Stimulated activated CD4-positive, alpha-beta T cell treated with anti-CD3 and anti-CD28 coated beads, TNF-alpha, amount 100 ng/mL, for 1 hour (primary cell): ENCODE measurements at places on chromosomes 16 and 17.

GRCh38 chr16:70432723-70433457 lies 6.0 kb downstream of the ST3GAL2 start:
- DNase-seq: no peak

- DNase-seq: no peak
These were observed 8.3 kb upstream of the CHD3 start for GRCh38 chr17:7880076-7880868.

GRCh38 chr17:35210741-35211140 lies 16.5 kb upstream of the SLC35G3 start:
- DNase-seq: no peak

GRCh38 chr16:56711862-56712261 lies 18.1 kb upstream of the NUP93 start:
- no peak for DNase-seq

GRCh38 chr16:64742455-64743223 lies 379.2 kb downstream of the CDH11 start:
- DNase-seq: no peak

- DNase-seq: no peak
These were observed 19.9 kb downstream of the ADAM11 start for GRCh38 chr17:44778656-44779210.

GRCh38 chr16:22184615-22184968 lies 21.5 kb upstream of the EEF2K start:
- DNase-seq: no peak

DNA sequence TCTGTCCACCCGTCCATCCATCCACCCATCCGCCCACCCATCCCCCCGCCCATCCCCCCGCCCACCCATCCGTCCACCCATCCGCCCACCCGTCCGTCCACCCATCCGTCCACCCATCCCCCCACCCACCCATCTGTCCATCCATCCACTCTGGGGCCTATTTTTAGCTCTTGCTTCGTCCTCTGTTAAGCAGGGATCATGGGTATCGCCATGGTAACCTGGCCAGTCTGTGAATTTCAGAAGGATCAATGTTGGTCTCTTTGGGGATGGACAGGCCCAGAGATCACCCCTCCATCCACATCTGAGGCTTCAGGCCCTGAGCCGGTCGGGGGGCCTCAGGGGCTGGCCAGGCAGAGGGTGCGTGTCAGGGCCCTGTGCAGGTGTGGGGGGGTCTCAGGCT lies 15.2 kb upstream of the DPEP1 start:
- no peak for DNase-seq

DNA sequence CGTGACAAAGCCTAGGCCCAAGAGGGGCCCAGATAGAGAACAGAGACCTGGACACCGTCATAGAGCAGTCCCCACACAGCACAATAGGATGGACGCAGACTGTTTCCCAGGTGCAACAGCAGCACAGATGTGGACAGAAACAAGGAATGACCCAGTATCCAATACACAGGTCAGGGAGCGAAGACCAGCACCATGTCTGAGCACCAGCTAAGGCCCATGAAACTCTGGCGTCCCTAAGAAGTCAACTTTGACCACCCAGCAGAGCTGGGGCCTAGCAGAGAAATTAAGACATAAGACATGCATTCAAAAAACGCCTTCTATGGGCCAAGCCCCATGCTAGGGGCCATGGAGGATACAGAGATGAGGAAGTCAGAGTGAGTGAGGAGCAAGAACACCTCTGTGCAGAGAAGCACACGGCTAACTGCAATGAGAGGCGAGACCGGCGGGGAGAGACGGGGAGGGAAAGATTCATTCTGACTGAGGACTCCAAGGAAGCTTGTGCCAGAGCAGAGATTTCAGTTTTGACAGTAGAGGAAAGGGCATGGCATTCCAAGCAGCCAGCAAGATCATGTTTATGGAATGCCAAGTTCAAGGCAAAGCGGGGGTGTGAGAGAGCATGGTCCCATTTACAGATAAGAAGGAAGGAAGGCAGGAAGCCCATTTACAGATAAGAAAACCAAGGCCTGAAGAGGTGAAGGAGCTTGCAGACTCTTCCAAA lies 50.8 kb downstream of the PITPNM3 start:
- DNase-seq: no peak

GRCh38 chr17:65794572-65794971 lies 233.1 kb upstream of the AXIN2 start:
- no peak for DNase-seq

- DNase-seq: no peak
These were observed 42.1 kb upstream of the MLYCD start for GRCh38 chr16:83856792-83857191.

DNA sequence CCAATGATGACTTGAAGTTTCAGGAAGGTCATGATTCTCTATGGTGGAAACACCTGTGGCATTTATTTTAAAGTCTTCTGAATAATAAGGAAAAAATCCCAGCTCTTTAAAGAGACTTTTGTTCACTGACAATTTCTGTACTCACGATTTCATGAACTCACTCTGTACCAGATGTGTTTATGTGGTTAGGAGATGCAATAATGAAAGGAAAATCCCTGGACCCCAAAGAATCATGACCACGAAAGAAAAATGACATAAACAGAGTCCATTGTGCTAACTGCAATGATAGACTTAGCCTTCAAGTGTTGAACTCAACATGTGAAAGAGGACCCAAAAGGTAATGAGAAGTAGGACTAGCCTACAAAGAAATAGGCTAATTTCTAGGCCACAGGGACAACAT lies 947.5 kb downstream of the CDH11 start:
- no peak for DNase-seq

DNA sequence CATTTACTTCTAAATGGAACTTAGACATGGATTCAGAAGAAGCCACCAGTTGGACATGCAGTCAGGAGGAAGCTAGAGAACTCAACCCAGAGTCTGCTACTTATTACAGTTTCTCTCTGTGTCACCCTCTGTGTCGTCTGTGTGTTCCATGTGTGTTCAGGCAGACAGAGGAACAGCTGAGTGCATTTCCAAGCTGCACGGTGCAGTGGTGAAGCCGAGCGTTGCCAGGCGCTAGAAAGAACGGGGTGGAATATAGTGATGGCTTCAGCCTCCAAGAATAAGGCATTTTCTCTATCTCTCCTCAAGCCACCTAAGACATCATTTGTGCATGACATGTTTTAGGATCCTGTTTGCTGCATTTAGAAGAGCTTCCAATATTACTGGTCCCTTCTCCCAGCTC lies 101.1 kb upstream of the CCL2 start:
- no peak for DNase-seq

DNA sequence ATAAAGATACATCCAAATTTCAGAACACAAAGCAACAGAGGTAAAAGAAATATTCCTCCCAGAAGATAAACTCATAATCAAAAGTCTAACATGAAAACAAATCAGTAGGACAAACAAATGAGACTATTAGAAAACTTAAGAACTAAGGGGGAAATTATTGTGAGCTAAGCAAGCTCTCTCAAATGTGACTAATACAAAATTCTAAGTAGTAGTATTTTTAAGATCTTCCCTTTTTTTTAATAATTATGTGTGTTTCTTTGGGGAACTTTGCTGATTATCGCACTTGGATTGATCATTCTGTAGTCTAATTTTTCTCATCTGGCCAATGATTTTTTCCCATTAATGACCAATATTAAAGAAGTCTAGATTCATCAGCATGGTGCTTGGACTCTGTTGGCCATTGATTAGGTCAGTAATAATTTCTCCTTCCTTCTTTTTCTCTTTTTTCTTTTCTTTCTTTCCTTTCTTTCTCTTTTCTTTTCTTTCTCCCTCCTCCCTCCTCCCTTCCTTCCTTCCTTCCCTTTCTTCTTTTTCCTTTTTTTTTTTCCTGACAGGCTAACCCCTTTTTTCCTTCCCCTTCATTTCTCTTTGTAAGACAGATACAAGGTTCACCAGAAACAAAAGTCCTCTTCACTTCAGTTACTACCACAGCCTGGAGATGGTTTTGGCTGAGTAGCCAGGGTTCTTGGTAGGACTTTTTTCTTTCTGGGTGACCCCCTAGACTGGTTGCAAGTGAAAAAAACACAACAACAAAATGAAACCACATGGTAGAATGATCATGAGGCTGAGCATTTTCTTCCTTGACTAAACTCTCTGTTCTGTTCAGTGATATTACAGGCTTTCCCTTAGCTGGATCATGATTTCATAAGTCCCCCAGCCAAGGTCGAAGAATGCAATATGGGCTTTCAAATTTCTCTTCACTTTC lies 2.9 kb upstream of the ABCA6 start:
- DNase-seq: no peak

GRCh38 chr17:12316021-12316420 lies 295.3 kb downstream of the MAP2K4 start:
- DNase-seq: no peak

GRCh38 chr16:67158637-67159600 lies 790 bp downstream of the TRADD start:
- peak; percentile 50 for DNase-seq

DNA sequence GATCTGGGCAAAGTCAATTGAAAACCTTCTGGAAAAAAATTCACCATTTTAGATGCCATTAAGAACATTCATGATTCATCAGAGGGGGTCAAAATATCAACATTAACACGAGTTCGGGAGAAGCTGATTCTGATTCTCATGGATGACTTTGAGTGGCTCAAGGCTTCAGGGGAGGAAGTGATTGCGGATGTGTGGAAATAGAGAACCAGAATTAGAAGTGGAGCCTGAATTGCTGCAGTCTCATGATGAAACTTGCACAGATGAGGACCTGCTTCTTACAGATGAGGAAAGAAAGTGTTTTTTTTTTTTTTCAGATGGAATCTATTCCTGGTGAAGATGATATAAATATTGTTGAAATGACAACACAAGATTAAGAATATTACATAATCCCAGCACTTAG lies 12.9 kb downstream of the ITGAX start:
- no peak for DNase-seq

DNA sequence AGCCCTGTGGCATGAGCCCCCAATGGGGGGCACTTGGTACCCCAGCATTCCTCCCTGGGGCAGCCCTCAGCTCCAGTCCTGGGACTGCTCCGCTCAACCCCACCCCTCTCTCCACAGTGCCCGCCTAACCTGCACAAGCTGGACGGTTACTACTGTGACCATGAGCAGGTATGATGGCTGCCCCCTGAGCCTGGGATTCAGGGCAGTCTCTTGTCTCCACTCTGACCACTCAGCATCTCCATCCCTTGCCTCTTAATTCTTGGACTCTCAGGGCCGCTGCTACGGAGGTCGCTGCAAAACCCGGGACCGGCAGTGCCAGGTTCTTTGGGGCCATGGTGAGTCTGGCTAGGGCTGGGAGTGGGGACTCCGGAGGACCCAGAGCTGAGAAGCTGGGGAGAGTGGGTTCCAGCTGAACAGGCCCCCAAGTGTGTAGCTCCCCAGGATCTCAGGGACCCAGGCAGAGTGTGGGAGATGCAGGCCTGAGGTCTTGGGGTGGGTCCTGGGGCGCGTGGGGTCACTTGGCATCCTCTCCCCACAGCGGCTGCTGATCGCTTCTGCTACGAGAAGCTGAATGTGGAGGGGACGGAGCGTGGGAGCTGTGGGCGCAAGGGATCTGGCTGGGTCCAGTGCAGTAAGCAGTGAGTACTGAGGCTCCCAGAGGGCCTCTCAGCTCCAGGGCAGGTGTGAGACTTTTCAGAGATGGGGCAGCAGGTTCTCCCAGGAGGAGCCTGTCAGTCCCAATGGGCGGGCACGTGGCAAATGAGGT lies 18.0 kb downstream of the ADAM11 start:
- no peak for DNase-seq

DNA sequence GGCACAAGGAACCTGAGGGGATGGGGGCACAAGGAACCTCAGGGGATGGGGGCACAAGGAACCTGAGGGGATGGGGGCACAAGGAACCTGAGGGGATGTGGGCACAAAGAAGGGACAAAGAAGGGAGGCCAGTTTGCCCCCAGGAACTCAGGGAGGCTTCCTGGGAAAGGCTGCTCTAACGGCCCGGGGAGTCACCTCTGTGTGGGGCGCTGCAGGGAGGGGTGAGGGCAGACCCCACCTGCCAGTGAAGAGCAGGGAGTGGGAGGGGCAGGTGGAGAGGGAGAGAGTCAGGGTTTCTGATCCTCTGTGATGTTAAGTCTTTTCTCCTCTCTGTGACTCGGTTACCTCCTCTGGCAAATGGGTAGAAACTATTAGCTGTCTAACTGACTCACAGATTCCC lies 57.7 kb downstream of the TIMM22 start:
- DNase-seq: no peak

DNA sequence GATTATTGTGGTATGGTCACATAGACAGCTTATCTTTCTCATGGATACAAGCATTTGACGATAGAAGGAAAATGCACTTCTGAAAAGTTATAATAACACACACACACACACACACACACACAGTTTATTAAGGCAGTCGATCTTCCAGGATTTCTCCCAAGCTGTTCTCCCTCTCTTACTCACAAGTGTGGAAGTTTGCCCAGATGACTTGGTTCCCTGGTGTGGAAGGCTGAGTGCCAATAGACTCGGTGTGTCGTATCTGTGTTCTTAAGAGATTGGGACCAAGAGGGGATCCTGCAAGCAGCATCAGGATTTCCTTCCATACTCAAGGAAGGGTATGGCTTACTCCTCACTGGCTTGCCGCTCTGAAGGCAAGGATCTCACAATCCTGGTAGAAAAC lies 279.6 kb downstream of the HS3ST3B1 start:
- no peak for DNase-seq

GRCh38 chr16:72901000-72901627 lies 146.8 kb downstream of the ZFHX3 start:
- DNase-seq: no peak

DNA sequence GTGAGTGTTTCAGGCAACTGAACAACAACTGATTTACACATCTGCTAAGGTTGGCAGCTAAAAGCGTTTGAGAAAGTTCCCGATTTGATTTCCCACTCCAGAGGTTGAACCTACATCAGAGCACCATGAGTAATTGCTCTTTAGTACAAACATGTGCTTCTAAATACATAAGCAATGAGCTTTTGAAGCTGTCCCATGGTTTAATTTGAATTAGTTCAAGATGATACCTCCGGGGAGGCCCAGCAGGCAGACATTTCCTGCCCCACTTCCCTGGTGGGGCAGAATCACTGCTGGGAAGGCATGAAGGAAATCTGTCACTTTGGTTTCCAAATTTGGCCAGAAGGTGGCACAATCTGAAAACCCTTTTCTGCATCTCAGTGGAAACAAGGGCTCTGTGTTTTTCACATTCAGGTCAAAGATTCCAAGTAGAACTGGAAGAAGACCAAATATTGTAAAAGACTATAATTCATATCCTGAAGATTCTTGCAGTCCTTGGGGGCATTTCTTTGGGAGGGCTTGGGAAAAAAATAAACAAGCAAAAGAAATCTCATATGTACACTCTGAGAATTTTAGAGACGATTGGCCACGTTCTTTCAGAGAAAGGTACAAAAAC lies 176.2 kb upstream of the FAM20A start:
- DNase-seq: no peak
